ENCODE measurements at places on chromosomes 7 and 10. TPM values are rescaled to one million over a fixed set of nuclear protein-coding genes. Genes with fewer than 3 reads are reported as not detected.

The GPR146 gene
- total RNA-seq, result 5.1 TPM

The ZMIZ1 gene
- total RNA-seq, result 50.4 TPM

The IDI1 gene
- total RNA-seq, result 123 TPM

The RBP3 gene
- not detected for total RNA-seq

The TMEM130 gene
- total RNA-seq, result 1.1 TPM
